ENCODE measurements at places on chromosomes 3 and 15.

GRCh38 chr3:112813723-112814171 is 32.9 kb downstream of the CD200R1L start:
- no peak for DNase-seq

DNA sequence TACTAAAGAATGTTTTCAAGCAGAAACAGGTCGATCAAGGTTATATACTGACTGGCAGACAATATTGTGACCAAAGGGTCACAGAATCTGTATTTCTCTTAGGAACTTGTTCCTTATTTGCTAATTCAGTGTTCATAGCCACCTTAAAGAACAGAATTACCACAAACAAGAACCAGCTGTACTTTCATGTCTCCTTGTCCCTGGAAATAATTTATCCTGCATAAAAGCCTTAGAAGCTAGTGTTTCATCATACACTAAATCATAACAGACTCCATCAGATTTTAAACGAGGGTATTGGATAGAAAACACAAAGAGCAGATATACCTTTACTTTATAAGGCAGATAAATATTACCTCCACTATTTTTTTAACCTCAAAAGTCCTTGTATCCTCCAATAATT is 6.4 kb downstream of the DNAJC19 start:
- no peak for DNase-seq

DNA sequence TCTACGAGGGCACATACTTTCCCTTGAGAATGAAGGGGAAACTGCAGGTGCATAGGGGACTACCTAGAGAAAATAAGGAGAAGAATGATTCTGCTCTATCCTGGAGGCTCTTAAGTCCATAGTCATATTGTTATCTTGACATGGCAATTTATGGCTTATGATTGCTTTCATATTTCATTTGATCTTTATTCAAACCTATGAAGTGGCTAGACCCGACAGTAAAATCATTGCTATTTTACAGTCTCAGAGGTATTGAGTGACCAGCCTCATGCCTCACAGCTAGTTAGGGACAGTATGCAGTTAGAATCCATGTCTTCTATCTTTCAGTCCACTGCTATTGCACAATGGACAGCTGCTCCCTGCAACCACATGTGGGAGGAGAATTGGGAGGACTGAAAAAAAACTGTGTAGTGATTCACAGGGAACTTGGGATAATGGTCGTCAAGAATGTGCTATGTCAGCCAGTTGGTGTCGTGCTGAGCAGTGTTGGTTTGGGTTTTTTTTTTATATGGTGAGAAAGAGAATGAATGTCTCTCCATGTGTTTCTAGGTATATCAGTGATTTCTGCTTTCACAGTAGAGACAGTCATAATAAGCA is 63.2 kb upstream of the SPPL2A start:
- no peak for DNase-seq

DNA sequence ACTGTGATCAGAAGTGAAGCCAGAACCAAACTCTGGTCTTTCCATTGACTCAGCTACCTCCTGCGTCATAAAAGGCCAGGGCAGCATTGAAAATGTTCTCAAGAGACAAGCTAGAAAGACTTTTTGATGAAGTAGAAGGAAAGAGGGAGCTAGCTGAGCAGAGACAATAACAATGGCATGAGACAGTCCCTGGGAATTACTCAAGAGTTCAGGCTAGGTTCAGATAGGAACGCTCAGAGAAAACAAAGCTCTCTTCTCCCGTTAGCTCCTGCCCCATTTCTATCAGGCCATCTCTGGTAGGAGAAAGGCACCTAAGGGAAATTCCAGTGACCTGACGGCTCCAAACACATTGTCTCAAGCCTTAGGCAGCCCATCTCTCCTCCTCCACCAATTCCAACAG is 7.0 kb upstream of the OXTR start:
- DNase-seq = no peak

- DNase-seq = no peak
Observed at GRCh38 chr3:169529013-169529412, 134.5 kb downstream of the MECOM start.

DNA sequence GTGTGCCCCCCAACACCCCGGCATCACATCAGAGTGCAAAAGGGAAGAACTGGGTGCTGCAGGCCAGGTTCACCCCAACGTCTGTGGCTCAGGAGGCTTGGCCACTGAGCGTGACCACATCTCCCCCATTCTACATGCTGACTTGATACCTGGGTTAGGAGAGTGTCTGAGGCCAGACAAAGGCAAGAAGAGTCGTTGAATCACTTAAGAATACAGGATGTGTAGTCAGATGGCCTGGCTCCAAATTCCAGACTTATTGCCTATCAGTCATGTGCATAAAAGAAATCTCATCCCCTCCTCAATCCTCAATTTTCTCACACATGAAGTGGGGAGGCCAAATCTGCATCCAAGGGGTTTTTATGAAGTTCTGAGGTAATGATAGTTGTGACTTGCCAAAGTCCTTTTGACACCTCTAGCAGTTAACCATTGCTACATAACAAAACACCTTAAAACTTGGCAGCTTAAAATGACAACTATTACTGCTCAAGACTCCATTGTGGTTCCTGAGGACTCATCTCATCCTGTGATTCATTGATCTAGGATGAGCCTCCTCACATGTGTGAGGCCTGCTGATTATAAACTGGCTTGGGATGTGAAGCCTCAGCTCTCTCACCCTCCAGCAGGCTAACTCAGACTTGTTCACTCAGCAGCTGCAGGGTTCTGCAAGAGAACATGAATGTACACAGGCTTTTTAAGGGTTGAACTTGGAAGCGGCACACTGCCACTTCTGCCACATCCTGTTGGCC is 138.8 kb upstream of the TLE3 start:
- DNase-seq = no peak

- no peak for DNase-seq
Observed at GRCh38 chr3:9117220-9117619, 132.2 kb downstream of the SRGAP3 start.

Data from activated CD4-positive, alpha-beta T cell treated with anti-CD3 and anti-CD28 coated beads, Interleukin-2, amount 10 ng/mL, durations not matched to agents 24 days and 14 days (primary cell).